ENCODE measurements at places on chromosomes 7 and 10.

DNA sequence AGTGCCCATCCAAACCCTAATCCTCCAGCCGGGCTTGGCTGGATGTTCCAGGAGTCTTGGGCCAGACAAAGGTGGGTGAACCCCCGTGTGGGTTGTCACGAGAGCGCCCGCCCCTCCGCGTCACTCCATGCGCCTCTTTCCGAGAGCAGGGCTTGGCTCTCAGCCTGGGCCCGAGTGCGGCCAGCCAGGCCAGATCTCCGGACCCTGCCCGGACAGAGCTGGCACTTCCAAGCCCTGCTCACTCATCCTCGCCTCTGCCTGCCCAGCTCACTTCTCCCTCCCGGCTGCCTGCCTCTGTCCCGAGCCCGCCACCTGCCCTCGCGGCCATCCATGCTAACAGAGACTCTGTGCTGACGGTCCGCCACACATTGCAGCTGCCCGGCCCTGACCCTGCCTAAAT is 34.6 kb downstream of the AGAP3 start:
- no peak for DNase-seq

DNA sequence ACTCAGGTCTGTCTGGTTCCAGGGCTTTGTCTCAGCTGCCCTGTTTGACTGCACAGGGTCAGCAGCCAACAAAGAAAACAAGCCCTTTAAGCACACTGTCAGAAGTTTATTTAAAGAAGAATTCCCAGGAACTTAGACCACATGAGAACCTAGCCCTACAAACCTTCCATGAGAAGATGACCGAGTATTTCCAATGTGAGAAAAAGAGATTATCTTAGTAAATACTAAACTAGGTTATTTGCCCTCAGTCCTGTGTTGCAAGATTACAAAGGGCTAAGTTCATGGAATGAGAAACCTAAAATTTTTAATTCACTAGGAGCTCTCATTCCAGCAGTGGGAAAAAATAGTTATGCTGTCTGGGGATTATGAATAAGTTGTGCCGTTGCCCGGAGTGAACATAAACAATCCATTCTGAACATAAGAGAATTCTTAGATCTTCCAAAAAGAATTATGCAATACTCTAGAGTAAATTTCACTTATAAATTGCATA is 46.7 kb downstream of the NOC3L start:
- DNase-seq, result no peak

- DNase-seq, result no peak
Observed at GRCh38 chr7:115680921-115681320, 349.6 kb downstream of the TFEC start.

GRCh38 chr10:121313119-121313875 is 284.9 kb downstream of the FGFR2 start:
- no peak for DNase-seq

DNA sequence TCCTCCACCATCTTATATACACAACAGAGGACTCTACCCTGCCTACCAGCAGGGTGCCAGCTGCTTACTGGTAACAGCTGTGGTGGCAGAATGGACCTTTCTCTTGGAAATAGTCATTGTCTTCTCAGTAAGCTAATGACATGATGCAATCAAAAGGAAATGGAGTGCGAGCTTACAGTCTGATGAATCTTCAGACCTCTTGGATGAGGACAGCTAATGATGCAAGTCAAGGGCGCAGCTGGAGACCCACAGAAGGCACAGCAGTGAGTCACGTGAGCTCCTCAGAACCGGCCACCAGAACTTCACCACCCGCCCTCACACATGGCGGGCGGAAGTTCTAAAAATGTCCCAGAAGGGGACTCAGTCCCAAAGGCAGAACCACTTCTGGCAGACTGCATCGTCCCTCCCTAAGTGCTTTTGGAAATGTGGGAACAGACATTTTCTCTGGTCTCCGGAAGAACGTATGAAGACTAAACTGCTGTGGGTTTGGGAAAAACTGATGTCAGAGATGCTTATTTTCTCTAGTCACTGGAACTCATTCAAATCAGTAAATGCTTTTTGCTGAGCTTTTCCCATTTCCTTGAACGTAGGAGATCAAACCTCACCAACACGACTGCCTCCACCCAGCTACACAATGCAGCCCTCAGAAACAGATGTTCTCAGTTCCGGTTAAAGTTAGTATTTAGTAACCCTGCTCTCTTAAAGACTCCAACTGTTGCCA is 96.4 kb downstream of the FAS start:
- DNase-seq, result peak; percentile 8

GRCh38 chr7:140018125-140019043 is 44.4 kb downstream of the PARP12 start:
- DNase-seq, result no peak

Data from CD4-positive, alpha-beta T cell treated with Interleukin-4 for 4 hours (primary cell).